ENCODE measurements at places on chromosomes 16 and 17. TPM values are rescaled to one million over a fixed set of nuclear protein-coding genes. Genes with fewer than 3 reads are reported as not detected.

The KRT25 gene
- total RNA-seq, result not detected

DNA sequence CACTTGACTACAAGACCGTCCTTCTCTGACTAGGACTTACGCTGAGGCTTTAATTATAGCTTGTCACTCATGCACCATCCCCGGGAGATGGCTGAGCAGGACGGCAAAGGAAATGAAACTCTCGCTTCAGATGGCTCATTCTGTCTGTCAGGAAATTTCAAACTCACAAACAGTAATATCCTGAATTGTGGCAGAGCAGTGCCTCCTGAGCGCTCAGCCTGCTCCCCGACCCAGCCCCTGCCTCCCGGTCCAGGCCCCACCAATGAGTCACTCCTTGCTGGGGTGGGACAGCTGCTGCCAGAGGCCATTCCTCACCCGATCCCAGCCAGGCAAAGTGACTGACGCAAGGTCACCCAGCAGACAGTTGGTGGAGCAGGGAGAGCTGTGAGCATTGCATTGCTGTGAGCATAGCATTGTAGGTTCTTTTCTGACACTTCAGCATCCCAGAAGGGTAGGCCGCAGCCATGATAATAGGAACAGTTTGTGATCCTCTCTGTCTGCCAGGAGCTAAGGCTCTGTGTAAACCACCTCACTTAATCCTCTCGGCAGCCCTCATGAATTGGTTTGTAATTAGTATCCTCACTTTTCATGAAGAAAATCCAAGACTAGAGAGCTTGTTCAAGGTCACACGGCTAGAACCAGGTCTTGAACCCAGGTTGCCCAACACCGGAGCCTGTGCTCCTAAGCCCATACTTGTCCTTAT lies 20.9 kb downstream of the CCDC182 start:
- H3K27ac ChIP-seq, result no peak overlapping the region
- no peak overlapping the region for H3K4me3 ChIP-seq
- no peaks in the 10 kb centered on the region for H3K36me3 ChIP-seq
- no peak for DNase-seq
- no peaks in the 10 kb centered on the region for H3K27me3 ChIP-seq

DNA sequence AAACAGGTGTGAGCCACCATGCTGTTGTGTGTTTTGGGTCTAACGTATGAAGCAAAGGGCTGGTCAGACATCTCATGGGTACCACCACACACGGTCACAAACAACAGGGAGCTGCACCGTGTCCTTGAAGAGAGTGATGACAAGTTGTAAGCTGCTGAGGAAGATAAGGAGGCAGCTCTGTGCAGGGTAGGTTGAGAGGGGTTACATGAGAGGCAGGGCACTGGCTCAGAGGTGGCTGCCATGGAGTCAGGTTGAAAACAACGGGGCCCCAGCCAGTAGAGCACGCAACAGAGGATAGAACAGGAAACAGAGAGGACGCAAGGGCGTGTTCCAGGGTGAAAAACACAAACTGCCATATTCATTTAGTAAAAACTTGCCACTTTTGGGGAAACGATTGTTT lies 52.2 kb downstream of the TRARG1 start:
- no peaks in the 10 kb centered on the region for H3K36me3 ChIP-seq
- no peak overlapping the region for H3K4me3 ChIP-seq
- no peak for DNase-seq

The TRIM37 gene
- 12.2 TPM for total RNA-seq

DNA sequence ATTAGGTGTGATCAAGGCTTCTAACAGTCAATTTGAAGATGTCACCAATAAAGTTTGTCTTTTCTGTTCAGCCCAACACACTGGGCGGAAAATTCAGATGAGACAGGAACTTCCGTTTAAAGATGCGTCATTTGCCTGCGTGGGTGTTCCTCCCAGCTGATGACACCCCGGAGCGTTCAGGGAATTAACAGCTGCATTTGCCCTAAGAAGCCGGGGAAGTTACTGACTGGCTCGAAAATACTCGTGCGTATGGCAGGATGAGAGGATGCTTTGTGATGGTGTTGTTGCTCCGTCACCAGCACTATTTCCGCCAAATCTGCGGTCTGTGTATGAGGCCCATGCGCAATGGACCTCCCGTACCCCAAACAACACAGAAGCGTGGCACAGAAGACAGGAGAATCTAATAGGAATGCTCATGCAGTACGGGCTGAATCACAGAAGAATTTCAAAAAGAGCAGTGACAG lies 11.9 kb upstream of the PVALEF start:
- no peaks in the 10 kb centered on the region for H3K36me3 ChIP-seq
- no peaks in the 10 kb centered on the region for H3K4me1 ChIP-seq
- DNase-seq, result peak; percentile 49
- no peak overlapping the region for H3K27ac ChIP-seq

Data from body of pancreas (tissue), 4 donors.